ENCODE measurements at places on chromosomes 7 and 10.

- H3K27ac ChIP-seq, result no peak overlapping the region
- no peaks in the 10 kb centered on the region for H3K4me1 ChIP-seq
- peaks cover 11% of the 10 kb centered on the region for H3K27me3 ChIP-seq
- no peak for DNase-seq
These were observed 87.3 kb upstream of the TES start for GRCh38 chr7:116122972-116123595.

DNA sequence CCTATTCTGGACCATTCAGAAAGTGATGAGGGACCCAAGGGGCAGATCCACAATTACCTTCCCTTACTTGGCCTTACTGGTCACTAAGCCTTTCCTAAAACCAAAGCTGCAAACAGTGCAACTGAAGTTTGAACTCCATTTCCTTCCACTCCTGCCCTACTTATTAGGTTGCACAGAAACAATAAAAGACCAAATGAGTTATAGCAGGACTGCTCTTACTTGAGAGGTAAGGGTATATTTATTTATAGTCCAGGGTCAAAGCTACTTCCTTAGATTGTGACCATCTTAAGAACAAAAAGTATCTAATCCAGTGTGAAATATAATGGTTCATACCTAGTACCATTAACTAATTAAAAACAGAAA lies 27.0 kb downstream of the CDK6 start:
- no peaks in the 10 kb centered on the region for H3K27me3 ChIP-seq
- peak overlapping the region; percentile 8 for H3K4me3 ChIP-seq
- H3K27ac ChIP-seq, result peak overlapping the region; percentile 77

- no peaks in the 10 kb centered on the region for H3K27me3 ChIP-seq
- no peaks in the 10 kb centered on the region for H3K4me1 ChIP-seq
- H3K4me3 ChIP-seq, result no peak overlapping the region
- no peaks in the 10 kb centered on the region for H3K36me3 ChIP-seq
These were observed 350.1 kb upstream of the COBL start for GRCh38 chr7:51666751-51667150.

- H3K36me3 ChIP-seq, result no peaks in the 10 kb centered on the region
- peaks cover 84% of the 10 kb centered on the region for H3K27me3 ChIP-seq
- DNase-seq, result no peak
- H3K4me3 ChIP-seq, result no peak overlapping the region
These were observed 60.0 kb upstream of the NKX6-2 start for GRCh38 chr10:132845780-132846595.
